ENCODE measurements at places on chromosomes 2 and 18.

- DNase-seq: no peak
Measured at GRCh38 chr18:1253827-1254226, 349.2 kb downstream of the ADCYAP1 start.

GRCh38 chr2:6968319-6969100 is 51.3 kb downstream of the RNF144A start:
- DNase-seq: no peak

DNA sequence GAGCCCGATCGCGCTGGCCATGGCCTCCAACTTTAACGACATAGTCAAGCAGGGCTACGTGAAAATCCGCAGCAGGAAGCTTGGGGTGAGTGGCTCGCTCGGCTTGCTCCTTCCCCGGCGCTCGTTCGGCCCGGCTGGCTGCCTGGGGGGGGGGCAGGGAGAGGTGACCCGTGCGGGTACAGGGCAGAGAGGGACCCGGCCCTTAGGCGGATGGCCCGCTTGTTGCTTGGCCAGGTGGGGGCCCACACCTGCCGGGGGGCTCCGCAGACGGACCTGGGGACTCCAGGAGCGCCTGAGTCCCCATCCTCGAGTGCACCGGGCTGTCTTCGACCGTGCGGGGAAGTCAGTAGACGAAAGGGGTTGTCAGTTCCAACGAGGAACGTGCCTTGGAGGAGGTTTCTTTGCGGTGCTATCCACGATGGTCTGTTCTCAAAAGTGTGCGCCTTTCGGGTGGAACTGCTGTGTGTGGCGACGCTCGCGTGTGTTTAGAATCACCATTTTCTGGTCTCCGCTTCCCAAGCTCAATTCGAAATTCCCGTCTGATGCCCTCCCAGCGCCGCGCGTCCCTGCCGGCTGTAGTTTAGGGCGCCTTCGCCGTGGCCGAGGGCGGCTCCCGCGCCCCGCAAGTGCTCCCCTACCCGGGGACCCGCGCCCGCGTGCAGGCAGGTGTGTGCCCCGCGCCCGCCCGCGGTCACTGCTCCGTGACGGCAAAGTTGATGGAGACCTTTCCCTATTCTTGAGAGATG is 711 bp downstream of the DOK6 start:
- peak; percentile 57 for DNase-seq

DNA sequence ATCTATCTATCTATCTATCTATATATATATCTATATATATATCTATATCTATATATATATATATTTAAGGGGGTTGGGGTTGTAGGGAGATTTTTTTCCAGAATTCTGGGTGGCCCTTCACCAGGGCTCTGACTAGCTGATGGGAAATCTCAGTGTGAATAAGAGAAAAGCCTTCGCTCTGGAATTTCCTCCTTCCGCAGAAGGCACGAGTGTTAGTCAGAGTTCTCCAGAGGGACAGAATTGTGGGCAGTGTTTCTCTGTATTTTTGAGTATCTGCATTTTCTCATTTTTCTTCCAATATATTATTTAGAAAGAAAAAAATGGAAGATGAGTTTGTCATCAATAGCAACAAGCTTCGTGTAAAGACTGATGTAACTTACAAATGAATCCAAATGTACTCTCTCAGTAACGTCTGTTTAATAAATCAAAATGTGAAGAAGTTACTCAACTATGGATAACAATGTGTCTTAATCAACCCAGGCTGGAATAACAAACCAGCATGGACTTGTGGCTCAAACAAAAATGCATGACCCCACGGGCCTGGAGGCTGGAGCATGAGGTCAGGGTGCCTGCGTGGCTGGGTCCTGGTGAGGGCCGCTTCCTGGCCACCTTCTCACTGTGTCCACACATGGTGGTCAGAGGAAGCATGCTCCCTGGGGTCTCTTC is 10.6 kb upstream of the SNTG2 start:
- DNase-seq: no peak

GRCh38 chr2:54424555-54425163 is 31.5 kb upstream of the SPTBN1 start:
- DNase-seq: no peak

GRCh38 chr2:110832740-110833139 is 100.4 kb downstream of the ACOXL start:
- DNase-seq: no peak

GRCh38 chr2:149926149-149926548 is 338.6 kb upstream of the MMADHC start:
- no peak for DNase-seq

- DNase-seq: no peak
Measured at GRCh38 chr2:106097038-106098000, 96.8 kb downstream of the UXS1 start.

- DNase-seq: peak; percentile 14
Measured at GRCh38 chr18:4119813-4120212, 335.3 kb downstream of the DLGAP1 start.

DNA sequence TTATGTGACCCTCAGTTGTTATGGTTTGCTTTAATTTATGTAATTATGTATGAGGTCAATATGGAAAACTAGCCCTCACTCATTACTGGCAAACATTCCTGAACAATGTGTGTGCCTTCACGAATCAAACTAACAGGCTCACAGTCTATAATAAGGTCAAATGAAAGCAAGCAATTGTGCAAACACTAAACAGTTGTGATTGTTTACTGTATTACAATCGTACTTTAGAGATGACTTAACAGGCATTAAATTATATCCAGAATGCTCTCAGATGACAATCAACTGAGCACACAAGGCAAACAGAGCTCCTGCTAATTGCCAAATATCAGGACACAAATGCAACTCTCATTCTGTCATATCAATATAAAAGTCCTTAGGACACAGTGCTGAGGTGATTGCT is 29.5 kb downstream of the COL5A2 start:
- DNase-seq: no peak

DNA sequence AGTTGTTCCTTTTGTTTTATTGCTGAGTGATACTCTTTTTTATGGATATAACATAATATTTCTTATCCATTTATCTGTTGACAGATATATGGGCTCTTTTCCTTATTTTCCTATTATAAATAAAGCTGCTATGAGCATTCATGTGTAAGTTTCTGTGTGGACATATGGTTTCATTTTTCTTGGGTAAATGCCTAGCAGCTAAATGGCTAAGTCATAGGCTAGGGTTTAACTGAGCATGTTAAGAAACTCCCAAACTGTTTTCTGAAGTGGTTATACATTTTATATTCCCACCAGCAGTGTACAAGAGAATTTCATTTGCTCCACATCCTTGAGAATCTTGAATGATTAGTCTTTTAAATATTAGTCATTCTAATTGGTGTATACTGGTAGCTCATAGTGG is 786.6 kb upstream of the CDH2 start:
- no peak for DNase-seq

DNA sequence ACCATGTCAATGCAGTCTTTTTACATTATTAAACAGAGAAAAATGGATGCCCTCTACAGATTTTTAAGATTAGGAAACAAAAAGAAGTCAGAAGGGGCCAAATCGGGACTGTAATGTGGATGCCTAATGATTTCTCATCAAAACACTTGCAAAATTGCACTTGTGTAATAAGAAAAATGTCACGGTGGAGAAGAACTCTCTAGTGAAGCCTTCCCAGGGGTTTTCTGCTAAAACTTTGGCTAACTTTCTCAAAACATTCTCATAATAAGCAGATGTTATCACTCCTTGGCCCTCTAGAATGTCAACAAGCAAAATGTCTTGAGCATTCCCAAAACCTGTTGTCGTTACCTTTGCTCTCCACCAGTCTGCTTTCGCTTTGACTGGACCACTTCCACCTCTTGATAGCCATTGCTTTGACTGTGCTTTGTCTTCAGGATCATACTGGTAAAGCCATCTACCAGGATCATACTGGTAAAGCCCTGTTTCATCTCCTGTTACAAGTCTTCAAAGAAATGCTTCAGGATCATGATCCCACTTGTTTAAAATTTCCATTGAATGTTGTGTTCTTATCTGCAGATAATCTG is 226.8 kb downstream of the TNS1 start:
- no peak for DNase-seq

DNA sequence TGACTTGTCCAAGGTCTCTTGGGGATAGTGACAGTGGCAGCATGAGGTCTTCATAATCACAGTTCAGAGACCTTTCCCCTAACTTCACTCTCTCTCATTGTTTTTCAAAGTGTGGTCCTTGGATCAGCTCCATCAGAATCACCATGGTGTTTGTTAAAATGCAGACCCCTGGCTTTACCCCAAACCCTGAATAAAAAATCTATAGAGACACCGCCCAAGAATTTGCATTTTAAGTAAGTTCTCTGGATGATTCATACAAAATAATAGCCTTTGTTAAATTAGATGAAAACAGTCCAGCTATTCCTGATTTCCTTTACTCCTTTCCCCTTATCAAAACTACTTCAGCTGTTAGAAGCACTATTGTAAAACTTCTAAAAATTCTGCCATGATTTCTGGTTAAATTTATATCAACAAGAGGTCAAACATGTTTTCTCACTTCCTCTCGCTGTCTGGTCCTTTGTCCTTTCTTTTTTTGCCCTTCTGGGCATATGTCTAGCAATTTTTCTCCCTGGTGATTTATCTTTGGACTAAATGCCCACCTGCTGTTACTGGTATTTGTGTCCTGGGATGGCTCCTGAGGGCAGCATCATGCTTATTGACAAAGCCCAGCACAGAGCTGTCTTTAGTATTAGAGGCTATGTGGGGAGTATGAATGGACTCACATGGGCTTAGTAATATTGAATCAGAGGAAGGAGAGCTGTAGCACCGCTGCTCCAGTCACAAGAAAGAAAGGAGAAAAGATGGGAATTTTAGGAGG is 63.4 kb downstream of the LHCGR start:
- DNase-seq: no peak

- peak; percentile 89 for DNase-seq
Measured at GRCh38 chr18:3603421-3604234, 153.7 kb downstream of the TGIF1 start.

GRCh38 chr2:147567136-147567535 is 277.7 kb upstream of the ACVR2A start:
- DNase-seq: no peak

GRCh38 chr18:36744261-36744876 is 84.4 kb downstream of the TPGS2 start:
- DNase-seq: no peak

GRCh38 chr2:71791501-71792135 is 338.3 kb downstream of the DYSF start:
- no peak for DNase-seq

DNA sequence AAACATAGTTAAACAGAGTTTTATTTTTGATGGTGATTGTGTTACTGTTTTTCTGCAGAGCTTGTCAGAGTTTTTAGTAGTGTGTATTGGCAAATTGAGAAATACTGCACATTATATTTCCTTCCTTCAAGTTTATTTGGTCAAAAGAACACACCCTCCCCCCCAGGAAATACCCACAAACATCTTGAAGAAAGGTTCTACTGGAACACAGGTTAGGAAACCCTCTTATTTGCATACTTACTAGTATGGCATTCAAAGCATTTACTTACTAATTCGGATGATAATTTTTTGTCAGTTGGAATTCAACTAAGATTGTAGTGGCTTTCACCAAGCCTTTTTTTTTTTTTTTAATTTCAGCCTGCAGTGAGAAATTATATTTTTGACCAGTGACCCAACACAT is 9.1 kb downstream of the CAB39 start:
- no peak for DNase-seq

- DNase-seq: no peak
Measured at GRCh38 chr2:31823558-31823957, 187.2 kb downstream of the MEMO1 start.

DNA sequence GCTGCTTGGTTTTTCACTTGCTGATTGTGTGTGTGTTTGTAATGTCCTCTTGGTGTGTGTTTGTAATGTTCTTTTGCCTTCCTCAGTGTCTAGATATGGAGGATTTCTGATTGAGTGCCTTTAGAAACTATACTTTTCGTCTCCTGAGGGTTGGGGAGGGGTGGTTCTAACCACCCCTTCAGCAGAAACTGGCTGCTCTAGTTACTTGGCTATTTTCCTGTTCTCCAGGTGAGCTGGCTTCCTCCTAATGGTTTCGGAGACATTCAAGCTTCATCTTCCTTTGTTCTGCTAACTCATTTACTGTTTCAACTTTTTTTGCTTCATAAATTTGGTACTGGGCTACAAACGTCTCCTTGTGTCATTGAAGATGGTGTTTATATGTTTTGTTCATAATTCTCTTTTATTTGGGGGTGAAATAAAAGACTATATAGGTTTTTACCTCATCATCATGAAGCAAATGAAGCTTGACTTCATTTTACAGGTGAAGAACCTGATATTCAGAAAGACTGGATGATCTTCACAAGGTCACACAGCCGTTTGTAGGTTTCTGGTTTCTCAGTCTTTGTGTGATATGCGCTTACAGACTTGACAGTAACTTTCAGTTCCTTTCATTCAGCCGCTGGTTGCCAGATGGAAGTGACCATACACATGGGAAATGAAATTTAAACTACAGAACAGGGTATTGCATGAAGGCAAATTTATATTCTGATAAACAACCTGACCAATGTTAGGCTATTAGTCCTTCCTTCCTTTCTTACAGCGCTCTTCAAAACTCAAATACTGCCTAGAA is 238.5 kb downstream of the GALR1 start:
- DNase-seq: no peak

- DNase-seq: no peak
Measured at GRCh38 chr18:8020132-8020846, 453.2 kb downstream of the PTPRM start.

DNA sequence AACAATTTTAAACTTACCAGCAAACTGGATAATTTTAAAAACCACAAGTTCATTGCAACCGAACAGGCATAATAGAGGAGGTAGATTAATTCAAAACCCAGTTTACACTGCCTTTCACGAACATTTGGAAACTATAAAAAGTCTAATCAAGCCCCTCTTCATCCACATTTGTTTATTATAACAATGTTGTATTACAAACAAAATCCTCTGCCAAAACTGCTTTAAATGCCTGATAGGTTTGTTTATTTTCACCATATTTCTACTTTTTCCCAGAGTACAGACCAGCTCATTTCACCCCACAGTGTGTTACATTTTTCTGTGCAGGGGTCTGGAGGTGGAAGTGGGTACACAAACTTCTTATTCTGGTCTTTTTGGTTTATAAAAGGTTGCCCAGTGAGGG is 184.2 kb downstream of the OSR1 start:
- DNase-seq: no peak

- no peak for DNase-seq
Measured at GRCh38 chr2:238137885-238138284, 583 bp upstream of the KLHL30 start.

DNA sequence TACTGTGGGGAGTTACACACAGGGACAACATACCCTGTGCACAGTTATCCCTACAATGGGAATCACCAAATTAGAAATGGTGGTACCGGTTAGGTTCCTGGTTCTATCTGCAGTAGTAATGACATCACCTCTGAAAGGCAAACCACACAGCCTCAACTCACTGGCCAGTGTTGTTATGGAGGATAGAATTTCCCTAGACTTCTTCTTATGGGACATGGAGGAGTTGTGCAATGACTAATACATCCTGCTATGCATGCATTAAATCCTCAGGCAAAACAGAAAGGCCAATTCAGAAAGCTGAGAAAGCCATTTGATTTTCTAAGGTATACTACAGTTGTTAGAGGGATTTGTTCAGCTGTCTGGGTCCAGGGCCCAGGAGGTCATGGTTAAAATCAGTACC is 439.3 kb downstream of the TMX3 start:
- no peak for DNase-seq

- peak; percentile 42 for DNase-seq
Measured at GRCh38 chr2:85470850-85471800, 52.6 kb downstream of the SH2D6 start.

- no peak for DNase-seq
Measured at GRCh38 chr18:11674119-11674518, 14.9 kb upstream of the GNAL start.

Data from DMS79 treated with DMSO at 0.1 percent for 48 hours (cell line).